ENCODE measurements at places on chromosomes 11 and 22. TPM values are rescaled to one million over a fixed set of nuclear protein-coding genes. Genes with fewer than 3 reads are reported as not detected.

GRCh38 chr11:23227078-23227445 is 366.8 kb upstream of the CCDC179 start:
- DNase-seq, result no peak

DNA sequence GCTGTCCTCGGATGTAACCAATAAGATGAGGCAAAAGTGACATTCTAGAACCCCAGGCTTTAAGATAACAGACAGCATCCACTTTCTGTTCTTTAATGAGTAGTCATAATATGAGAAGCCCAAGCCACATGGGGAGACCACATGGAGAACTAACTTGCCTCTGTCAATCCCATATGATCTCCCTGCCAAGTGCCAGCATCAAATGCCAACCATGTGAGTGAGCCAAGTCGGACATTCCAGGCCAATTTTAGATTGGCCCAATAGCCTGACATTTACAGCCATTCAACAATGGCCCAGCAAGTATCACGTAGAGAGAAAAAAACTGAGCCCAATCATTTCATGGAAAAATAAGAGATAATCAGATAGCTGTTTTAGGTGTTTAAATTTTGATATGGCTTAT is 2048.3 kb upstream of the RAG2 start:
- DNase-seq, result no peak

GRCh38 chr22:27003297-27003696 is 345.9 kb downstream of the MIAT start:
- DNase-seq, result no peak

Gene GGTLC2
- not detected for total RNA-seq

Gene OR4C3
- not detected for total RNA-seq

Gene TRIM51
- not detected for total RNA-seq

GRCh38 chr22:44080936-44081861 is 57.1 kb downstream of the PARVB start:
- DNase-seq, result peak; percentile 84

Gene SELENOM
- 18.7 TPM for total RNA-seq

- peak; percentile 17 for DNase-seq
Measured at GRCh38 chr11:94924612-94925011, 48.7 kb downstream of the CWC15 start.

- DNase-seq, result no peak
Measured at GRCh38 chr11:41716862-41717261, 257.4 kb upstream of the LRRC4C start.

Gene POLD4
- 41.8 TPM for total RNA-seq

GRCh38 chr11:77882396-77882795 is 61.5 kb downstream of the AAMDC start:
- DNase-seq, result no peak

- DNase-seq, result peak; percentile 80
Measured at GRCh38 chr22:19291580-19292457, at the start of gene CLTCL1. Gene CLTCL1 (minus strand): TSS chr22:19291719. CDS start chr22:19291641, 78 bp downstream.

DNA sequence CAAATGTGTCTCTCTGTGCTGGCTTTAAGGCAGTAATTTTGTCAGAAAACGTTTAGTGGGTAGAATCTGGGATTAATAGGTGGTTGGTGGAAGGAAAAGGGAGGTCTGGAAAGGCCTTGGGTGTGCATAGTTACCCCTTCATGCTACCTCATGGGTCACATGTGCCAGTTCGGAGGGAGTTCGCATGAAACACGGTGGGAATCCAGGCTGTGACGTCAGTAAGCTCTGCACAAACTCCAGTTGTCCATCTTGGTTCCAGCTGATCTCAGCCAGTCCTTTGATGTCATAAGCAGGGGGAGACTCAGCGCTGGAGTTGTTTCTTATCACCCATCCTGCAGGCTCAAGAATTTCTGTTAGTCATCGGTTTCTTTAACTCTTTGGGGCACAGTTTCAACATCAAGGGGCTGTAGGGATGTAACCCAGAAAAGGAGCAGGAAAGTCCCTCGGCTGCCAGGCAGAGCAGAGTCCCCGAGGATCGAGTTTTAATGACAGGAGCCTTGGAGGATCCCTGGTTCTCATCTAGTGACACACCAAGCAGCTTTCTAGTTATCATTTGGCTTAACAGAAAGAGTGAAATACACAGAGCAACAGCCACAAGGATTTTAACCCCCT is 28.9 kb downstream of the MOV10L1 start:
- DNase-seq, result peak; percentile 93

DNA sequence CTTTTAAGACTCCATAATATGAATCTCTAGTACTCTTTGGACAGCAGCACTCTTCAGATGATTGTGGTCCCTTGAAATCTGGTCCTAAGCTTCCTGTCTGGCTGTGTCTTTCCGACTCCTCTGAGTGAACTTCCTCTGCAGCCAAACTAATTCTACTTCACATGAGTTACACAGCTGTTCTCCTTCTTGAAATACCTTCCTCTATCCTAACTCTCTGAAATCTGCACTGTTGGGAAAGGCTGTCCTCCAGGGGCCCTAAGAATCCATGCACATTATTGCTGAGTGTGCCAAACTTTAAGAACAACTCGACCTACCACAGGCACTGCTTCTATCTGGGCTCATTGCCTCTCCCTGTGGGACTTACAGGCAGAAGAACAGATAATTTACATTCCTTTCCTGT is 217.3 kb upstream of the ARHGAP42 start:
- DNase-seq, result no peak
